Umbilical cord (tissue), 2 donors: ENCODE measurements at places on chromosomes 6 and 20.

- no peak for DNase-seq
Observed at GRCh38 chr6:135883045-135883444, 31.5 kb downstream of the PDE7B start.

- peak; percentile 67 for DNase-seq
Observed at GRCh38 chr20:8389381-8390036, 257.4 kb downstream of the PLCB1 start.

DNA sequence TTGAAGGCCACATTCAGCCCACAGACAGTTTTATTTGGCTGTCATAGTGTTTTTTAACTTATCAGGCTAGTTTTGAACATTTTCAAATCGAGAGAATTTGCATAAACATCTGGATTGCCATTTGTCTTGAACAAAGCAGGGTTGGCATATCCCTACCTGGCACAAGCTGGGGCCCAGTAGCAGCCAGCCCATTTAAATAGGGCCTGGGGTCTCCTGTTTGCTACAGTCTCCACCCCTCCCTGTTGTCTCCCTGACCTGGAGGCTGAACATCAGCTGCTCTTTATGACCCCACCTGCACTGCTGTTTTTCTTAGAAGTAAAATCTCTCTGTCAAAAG lies 10.5 kb downstream of the BCAS4 start:
- no peak for DNase-seq

DNA sequence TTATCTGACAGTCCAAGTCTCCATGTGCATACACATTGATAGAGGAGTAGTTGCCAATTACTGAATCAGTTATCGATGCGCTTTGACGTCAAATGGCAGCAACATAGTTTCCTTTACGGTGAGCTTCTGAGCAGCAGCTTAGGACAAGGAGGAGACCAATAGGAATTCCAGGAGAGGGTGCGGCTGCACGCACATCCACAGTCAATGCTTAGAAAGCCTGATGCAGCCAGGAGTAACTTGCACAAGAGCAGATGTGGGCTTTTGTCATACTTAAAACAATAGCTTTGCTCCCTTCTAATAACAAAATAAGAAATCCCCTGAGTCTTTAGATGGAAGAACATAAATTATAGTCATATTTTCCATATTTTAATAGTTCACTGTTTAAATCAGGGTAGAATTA lies 442.1 kb downstream of the BCKDHB start:
- no peak for DNase-seq

GRCh38 chr6:72826744-72827438 lies 205.0 kb downstream of the KCNQ5 start:
- DNase-seq = no peak

DNA sequence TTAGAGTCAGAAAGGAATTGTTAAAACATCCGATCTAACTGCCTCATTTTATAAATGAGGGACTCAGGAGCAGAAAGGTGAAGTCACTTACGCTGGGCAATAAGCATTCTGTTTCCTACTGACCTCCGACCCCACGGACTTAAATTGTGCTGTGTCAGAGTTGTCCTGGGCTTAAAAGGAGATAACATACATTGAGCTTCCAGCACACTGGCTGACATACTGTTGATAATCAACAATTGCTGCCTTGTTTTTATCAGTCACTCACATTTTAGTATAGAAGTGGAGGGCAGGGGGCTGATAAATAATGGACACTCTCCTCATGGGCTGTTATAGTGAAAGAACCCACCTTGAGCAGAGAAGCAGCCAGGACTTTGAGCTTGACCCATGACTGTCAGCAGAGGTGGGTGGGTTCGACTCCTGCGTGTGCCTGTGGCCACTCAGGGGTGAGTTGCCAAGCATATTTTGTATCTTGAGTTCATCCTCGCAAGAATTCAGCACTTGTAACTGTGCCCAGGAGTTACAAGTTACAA lies 166.5 kb upstream of the JARID2 start:
- DNase-seq = peak; percentile 23

DNA sequence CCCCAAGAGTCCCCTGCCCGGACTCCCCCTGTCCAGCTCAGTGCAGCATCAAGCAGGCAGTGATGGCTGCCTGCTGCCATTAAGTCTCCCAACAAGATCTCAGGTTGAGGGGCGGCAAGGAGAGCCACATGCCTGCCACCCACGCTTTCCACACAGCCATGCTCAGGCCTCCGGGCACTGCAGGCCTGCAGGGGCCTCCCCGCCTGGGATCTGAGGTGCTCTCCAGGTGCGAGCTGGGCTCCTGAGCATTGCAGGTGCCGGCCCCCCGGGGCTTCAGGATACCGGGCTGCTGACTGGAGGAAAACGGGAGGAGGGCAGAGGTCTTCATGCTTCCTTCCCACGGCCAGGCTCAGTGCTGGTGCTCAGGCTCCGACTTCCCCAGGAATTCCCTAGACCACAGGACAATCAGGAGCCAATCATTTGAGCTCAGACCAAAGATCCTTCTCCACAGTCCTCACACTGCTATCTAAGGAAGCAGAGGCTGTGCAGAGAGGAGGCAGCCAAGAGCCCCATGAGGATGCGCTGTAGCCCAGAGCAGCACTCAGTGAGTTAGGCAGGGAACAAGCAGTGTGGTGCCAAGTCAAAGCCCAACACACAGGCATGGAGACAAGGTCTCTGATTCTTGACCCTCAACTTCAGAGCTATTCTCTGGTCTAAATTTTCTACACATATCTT lies 52.7 kb downstream of the PYGB start:
- DNase-seq = no peak

DNA sequence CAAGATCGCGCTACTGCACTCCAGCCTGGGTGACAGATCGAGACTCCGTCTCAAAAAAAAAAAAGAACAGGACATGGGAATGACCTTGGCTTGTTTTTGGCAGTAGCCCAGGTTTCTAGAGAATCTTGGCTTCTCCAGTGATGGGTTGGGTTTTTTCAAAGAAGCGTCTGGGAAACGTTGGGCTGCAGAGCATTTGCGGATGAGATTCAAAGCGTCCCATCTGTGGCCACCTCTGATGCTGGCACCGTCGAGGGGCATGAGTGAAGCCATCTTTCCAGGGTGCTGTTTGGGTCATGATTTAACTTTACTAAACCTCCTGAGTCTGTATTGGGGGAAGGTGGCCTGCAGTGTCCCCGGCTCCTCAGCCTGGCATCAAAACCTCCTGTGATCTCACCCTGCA lies 43.2 kb upstream of the SRF start:
- DNase-seq = peak; percentile 78

DNA sequence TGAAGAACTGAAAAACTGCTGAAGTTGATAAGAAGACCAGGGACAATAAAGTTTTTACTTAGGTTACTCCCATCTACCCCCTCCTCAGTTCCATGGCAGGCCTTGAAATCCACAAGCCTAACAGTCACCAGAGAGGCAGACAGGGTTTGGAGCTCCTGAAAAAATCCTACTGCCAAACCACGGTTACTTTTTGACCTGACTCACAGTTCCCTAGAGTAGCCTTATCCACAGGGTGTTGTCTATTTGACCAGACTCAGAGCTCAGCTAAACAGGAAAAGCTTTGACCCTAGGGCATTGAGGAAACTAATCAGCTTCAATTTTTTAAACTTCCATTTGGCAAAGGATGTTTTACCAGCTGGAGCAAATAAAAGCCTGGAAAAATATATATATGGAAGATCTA lies 257.7 kb upstream of the NT5E start:
- no peak for DNase-seq

GRCh38 chr6:112309244-112309643 lies 37.9 kb upstream of the RFPL4B start:
- no peak for DNase-seq

DNA sequence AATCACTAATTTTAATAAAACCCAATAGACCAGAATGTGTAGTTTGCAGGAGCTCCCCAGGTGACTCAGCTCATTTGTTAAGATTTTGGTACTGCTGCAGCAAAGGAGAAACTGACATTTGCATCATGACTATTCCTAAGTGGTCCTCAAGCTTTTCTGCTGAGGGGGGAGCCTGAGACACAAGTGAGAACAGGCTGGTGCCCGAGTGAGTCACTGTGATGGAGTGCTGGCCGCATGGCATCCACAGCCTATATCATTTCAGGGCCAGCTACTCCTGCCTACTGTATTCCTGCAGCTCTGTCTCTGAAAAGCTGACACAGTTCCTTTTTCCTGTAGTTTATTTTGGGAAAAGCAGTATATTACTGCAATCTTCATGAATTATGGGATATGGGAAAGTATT lies 113.7 kb upstream of the ENPP5 start:
- DNase-seq = no peak

DNA sequence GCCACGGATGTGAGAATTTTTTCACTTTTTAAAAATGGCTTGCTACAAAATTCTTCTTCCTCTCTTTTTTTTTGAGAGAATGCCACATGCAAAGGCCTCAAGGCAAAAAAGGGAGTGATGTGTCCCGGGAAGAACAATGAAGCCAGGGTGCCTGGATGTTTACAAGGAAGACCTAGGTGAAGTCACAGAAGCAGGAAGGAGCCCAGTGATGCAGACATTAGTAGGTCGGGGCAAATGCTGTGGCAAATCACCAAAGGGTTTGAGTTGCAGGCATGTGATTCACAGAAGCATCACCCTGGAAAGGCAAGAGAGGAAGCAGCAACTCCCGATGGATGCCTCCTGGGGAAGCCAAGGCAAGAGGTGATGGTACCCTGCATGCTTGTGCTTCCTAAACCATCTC lies 46.8 kb downstream of the FARS2 start:
- no peak for DNase-seq

- no peak for DNase-seq
Observed at GRCh38 chr6:156082012-156082411, 626.4 kb upstream of the NOX3 start.

GRCh38 chr20:45344168-45344860 lies 3.9 kb downstream of the SDC4 start:
- no peak for DNase-seq

DNA sequence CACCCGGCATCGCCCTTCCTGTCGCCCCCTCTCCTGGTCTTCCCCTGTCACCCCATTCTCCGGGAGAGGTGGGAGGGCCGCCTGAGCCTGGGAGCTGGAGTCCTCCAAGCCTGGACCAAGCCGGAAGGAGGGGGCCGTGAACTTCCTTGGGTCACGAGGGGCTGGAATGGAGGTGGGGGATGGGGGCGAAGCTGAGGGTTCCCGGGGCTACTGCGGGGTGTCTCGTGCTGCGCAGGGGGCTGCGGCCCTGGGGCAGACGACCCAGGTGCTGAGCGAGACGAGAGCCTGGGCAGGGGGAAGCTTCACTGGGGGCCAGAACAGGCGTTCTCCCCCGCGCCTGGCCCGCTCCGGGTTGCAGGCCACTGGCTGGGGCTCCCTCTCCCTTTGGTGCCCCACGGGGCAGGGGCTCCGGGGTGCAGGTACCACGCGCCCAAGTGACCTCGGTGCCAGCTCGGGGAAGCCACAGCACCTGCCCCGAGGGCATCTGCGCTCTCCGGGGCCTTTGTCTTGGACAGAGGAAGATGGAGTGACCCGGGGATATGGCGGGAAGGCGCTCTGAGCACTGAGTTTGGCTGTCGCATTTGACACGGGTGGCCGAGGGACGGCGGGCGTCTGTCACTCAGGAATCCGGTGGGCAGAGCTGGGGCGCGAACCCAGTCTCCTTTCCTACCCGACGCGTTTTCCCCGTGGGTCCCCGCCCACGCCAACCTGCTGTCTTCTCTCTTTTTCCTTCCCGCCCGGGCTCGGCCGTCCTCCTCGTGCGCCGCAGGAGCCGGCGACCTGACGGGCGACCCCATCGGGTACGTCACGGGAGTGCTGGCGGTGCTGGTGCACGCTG lies 1.2 kb downstream of the SLC35D3 start:
- no peak for DNase-seq

DNA sequence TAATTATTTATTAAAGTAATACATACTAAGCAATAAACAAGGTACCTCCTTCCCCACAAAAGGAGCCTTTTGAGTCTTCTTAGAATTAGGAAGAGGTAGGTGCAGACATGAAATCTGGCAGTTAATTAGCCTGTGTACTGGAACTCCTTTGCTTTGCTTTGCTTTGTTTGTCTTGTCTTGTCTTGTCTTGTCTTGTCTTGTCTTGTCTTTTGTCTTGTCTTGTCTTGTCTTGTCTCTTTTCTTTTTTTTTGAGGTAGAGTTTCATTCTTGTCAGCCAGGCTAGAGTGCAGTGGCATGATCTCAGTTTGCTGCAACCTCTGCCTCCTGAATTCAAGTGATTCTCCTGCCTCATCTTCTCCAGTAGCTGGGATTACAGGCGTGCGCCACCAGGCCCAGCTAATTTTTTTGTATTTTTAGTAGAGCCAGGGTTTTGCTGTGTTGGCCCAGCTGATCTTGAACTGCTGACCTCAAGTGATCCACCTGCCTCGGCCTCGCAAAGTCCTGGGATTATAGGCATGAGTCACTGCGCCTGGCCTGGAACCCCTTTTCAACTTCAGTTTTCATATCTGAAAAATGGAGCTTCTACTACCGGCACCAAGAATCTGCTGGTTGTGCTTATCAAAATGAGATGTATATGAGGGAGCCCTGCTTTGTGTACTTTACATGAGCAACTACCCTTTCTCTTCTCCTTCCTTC lies 301.2 kb downstream of the CDKAL1 start:
- peak; percentile 11 for DNase-seq

DNA sequence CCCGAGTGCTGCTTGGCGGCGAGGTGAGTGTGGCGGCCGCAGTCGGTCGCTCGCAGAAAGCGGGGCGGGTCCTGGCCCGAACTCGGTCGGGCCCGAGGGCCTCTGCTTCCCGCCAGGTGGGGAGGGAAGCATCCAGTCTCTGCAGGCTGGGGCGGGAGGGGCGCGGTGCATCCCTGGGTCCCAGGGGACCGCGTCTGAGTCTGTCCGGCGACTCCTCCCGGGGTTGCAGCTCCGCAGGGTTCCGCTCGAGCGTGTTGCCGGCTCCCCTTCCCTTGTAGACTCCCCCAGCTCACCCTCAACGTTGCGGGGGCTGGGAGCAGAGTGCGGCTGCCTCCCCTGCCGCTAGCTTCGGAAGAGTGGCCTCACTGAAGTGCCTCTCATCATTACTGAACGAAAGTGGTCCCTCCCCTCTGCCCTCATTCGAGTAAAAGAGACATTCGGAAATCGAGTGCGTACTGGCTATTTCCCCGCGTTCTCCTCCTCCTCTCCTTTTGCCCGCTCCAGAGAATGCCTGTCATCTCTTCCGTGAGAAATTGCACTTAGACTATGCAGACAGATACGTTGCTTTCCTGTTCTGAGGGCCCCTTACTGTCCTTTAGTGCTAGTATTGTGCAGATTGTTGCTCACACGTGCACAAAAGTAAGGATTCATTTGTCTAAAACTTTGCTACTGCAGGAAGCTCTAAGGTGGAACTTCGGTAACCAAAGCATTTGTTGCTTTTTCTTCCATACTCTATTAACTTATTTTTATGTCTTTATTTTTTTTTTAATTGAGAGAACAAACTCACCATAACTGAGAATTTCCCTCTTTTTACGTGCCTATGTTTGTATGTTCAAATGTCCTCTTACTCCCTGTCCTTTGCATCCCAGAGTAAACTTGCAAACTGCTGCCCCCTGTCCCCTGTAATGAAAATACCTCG lies 751 bp downstream of the MAP3K4 start:
- peak; percentile 85 for DNase-seq

- DNase-seq = no peak
Observed at GRCh38 chr20:32019563-32020463, 9.6 kb downstream of the CCM2L start.

DNA sequence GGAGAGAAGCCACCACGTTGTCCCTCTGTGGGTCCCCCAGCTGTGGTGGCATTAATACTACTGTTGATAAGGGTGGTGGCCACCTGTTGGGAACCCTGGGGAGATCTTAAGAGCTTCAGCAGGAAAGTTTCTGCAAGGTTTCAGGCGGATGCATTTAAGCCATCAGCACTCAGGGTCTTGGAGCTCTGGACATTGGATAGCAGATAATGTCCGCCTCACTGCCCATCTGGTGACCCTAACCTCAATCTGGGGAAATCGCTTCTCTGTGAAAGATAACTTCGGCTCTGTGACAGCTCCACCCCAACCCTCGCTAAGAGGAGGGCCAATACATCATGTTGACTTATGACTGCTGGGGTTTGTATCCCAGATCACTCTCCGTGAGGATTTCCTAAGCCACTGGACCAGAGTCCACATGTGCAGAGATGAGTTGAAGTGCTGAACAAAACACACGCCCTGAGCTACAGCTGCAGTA lies 92.9 kb downstream of the FOXC1 start:
- no peak for DNase-seq
